ENCODE measurements at places on chromosomes 2 and 18.

GRCh38 chr2:239788576-239789098 lies 236.5 kb downstream of the NDUFA10 start:
- DNase-seq: no peak

DNA sequence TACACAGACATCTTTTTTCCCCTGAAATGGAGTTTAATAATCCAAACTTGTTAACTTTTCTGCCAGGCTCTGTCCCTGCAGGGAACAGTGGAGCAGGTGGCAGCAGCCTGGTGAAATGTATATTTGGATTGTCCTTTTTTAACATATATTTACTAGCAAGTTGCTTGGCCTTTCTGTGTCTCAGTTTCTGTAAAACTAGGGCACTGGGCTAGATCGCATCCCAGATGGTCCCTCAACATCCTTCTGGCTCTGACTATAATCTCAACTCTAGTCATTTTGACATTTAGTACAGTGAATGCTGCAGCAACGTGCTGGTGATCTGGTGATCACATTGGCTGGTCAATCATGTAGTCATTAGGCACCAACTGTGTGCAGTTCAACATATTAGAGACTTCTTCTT lies 80.4 kb downstream of the LBH start:
- DNase-seq: no peak

GRCh38 chr2:201414099-201415023 lies 36.9 kb downstream of the TRAK2 start:
- DNase-seq: no peak

GRCh38 chr2:61694312-61695274 lies 156.4 kb upstream of the XPO1 start:
- DNase-seq: peak; percentile 72

DNA sequence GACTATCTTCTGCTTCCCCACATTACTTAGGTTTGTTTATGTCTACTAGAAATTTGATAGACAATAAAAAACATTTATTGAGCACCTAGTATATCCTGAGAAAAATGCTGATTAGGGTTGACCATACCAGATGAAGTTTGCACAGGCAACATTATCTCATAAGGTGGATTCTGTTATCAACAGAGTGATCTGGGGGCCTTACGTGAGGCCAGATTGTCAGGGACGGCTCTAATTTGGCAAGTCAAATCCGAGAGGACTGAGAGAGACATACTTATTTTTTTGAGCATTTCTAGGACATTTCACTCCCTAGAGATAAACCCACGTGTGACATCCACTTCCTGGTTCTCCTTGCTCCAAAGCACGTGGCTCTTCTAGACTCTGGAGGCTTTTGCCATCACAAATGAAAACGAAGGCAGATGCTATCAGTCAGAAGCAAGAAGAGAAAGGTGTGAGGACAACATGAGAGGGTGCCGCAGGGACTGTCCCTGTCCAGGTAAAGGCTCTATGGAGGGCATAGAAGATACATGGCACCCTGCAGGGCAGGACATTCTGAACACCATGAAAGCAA lies 168.0 kb upstream of the REV1 start:
- DNase-seq: no peak

- DNase-seq: no peak
Observed at GRCh38 chr18:7032537-7032936, 85.1 kb downstream of the LAMA1 start.

GRCh38 chr2:58856100-58856499 lies 615.0 kb upstream of the FANCL start:
- no peak for DNase-seq

DNA sequence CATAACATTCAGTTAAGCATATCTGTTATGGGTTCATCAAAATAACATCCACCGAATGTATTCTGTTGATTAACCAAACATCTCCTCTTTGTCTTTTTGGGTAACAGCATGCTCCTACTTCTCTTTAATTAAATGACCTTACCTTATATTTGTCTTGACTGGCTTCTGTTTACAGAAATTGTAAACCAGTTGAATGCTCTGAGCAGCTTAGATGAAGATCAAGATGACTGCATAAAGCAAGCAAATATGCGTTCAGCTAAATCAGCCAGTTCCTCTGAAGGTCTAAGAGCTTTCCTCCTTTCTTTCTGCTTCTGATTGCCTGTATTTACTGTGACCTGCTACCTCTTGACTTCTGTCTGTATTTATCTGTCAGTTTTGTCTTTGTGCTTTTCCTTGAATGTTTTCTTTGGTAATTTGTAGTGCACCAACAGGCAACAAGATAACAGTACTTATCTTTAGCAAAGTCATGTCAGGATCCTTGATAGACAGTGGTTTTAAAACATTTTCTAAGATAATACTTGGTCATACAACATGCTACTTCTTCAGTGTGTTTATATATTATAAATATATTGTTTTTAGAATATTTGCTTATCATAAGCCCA lies 152.8 kb downstream of the EHBP1 start:
- no peak for DNase-seq

- no peak for DNase-seq
Observed at GRCh38 chr2:54143780-54144179, 28.4 kb downstream of the ACYP2 start.

GRCh38 chr2:152280780-152281179 lies 54.2 kb upstream of the FMNL2 start:
- DNase-seq: no peak

DNA sequence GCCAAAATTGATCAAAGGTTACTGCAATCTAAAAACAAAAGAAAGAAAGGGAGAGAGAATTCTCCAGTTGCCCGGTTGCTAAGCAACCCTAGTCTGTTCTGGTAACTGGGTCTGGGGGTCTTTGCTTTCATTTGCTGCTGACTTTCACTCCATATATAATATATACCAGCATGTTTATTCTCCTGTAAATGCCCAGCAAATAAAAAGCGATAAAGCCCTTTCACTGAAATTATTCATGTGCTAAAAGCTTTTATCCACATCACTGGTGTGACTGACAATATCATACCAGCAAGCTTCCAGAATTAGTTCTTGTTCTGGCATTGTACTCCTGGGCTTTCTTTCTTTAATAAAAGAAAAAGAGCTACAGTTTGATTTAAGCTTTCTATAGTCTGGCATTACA lies 75.5 kb upstream of the ST8SIA3 start:
- no peak for DNase-seq

DNA sequence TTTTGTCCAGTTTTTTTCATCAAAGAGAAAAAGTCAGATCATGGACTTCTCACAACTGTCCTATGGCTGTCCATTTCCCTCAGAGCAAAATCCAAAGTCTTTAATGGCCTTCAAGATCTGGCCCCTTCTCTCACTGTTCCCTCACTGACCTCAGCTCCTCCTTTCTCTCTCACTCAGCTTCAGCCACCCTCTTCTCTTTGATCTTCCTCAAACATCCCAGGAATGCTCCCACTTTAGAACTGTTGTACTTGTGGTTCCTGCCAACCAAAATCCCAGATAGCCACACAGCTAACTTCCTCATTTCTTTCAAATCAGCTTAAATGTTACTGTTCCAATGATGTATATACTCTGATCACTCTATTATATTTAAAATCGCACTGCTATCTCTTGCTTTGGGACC lies 82.9 kb downstream of the NUP35 start:
- DNase-seq: no peak

GRCh38 chr2:20578895-20579825 lies 71.7 kb downstream of the HS1BP3 start:
- DNase-seq: no peak

- DNase-seq: no peak
Observed at GRCh38 chr2:29617351-29617750, 304.0 kb downstream of the ALK start.
